ENCODE measurements at places on chromosomes 2 and 18.
A peak's percentile ranks its signal among the peaks of the same experiment; 100 is the strongest.

DNA sequence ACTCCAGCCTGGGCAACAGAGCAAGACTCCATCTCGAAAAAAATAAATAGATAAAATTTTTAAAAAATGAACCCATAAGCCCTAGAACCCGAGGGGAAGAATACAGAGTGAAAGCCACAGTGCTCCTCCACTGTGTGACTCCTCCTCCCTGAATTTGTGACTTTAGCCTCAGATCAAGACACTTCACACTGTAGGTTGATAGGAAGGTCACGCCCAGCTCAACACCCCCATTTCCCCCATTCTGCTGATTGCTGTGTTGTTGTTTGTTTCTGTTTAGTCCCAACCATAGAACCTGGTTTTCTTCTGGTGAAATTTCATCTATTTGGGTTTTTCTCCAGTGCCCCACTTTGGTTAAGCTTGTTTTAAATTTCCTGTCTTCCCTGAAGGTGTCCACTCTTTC, 102.2 kb downstream of the VIT start:
- no peak for DNase-seq
- H3K27me3 ChIP-seq: no peaks in the 10 kb centered on the region
- no peaks in the 10 kb centered on the region for H3K4me1 ChIP-seq
- H3K36me3 ChIP-seq: no peaks in the 10 kb centered on the region
- H3K27ac ChIP-seq: no peak overlapping the region

DNA sequence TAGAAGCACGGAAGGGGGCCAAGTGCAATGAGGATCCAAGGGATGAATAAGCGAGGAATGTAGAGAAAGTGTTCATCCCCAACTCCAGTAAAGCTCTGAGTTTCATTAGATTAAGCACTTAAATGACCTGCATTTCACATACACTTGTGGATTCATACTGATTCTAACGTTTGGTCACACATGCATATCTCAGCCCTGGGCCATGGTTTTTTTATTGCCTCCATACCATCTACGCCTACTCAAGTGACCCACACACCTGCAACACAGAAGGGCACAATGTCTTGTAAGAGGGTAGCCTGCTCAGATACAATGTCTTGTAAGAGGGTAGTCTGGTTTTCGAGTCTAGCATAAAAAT, 566 bp upstream of the MRPS5 start:
- H3K4me3 ChIP-seq: peak overlapping the region; percentile 83
- H3K27me3 ChIP-seq: no peaks in the 10 kb centered on the region
- H3K36me3 ChIP-seq: no peaks in the 10 kb centered on the region
- peak overlapping the region; percentile 84 for H3K27ac ChIP-seq
- peaks cover 28% of the 10 kb centered on the region for H3K4me1 ChIP-seq
- DNase-seq: no peak

DNA sequence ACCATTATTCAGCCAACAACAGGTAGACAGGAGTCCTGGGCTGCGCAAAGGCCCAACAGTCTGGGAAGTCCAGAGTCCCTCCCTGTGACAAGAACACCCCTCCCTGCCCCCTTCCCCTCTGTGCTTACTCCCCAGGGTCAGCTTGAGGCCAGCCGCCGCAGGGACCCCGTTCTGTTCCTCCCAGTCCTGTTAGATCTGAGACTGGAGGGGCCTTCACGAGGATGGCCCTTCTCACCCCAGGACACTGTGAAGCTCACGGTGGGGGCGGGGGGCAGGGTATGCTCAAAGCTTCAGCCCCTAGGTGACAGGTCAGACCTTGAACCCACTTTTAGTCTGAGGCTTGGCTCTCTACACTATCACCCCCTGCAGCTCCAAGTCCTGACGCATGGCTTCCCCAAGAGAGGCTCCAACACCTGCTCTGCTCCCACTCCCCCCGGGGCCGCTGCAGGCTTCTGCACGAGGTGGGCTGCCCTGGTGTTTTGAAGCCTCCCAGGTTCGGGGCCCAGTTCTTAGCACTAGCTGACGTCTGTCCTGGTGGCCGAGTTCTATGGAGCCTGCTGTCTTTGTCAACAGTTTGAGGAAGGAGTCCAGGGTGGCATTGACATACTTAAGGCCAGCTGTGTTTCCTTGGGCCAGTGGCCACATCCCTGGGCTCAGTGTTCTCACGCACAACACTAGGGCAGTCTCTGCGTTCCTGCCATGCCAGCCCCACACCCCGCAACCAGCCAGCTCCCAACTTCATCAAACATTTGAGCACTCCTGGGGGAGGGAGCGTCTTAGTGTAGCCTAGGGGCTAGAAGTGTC, 37.2 kb upstream of the HPCAL1 start:
- no peak for DNase-seq
- H3K36me3 ChIP-seq: no peaks in the 10 kb centered on the region
- no peak overlapping the region for H3K27ac ChIP-seq
- no peak overlapping the region for H3K4me3 ChIP-seq

- H3K27ac ChIP-seq: no peak overlapping the region
- no peaks in the 10 kb centered on the region for H3K36me3 ChIP-seq
- DNase-seq: no peak
- no peaks in the 10 kb centered on the region for H3K4me1 ChIP-seq
These were observed 927.7 kb upstream of the CDH2 start for GRCh38 chr18:29104671-29105070.

- H3K4me1 ChIP-seq: no peaks in the 10 kb centered on the region
- H3K27me3 ChIP-seq: no peaks in the 10 kb centered on the region
- no peak overlapping the region for H3K27ac ChIP-seq
- H3K36me3 ChIP-seq: peaks cover 3% of the 10 kb centered on the region
These were observed 14.0 kb upstream of the BIRC6 start for GRCh38 chr2:32342801-32343200.

DNA sequence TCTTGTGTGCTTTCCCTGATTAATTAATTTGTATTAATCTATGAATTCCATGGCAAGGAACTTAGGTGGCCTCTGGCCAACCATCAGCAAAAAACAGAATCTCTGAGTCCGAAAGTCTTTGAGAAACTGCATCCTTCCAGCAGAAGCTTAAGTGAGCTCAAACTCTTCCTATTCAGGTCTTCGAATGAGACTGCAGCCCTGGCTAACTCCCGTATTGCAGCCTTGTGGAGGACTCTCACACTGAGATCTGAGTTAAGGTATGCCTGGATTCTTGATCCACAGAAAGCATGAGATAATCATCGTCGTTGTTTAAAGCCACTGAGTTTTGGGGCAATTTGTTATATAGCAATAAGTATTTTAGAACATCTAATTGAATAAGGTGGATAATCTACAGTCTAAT, 1143.9 kb upstream of the NXPH2 start:
- no peaks in the 10 kb centered on the region for H3K36me3 ChIP-seq
- H3K27me3 ChIP-seq: no peaks in the 10 kb centered on the region

GRCh38 chr18:56214706-56215105, 423.7 kb downstream of the TXNL1 start:
- H3K4me1 ChIP-seq: no peaks in the 10 kb centered on the region
- DNase-seq: no peak
- no peaks in the 10 kb centered on the region for H3K27me3 ChIP-seq
- H3K36me3 ChIP-seq: no peaks in the 10 kb centered on the region
- no peak overlapping the region for H3K4me3 ChIP-seq

DNA sequence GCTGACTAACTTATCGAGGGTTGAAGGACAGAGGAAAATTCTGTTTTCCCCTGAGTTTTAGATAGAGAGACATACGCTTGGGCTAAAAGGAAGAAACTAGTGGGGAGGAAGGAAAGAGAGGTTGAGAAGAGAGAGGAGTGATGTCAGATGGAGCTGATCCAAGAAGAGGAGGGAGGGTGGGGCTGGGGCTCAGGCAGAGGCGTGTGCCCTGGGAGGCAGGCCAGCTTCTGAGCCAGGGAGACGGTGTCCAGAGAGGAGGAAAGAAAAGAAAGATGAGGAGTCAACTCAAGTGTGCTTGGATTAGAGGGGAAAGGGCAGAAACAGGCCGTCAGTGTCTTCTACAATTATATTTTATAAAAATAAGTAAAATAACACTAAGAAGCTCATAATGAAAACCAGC, 56.2 kb downstream of the EMILIN2 start:
- no peak for DNase-seq
- no peaks in the 10 kb centered on the region for H3K27me3 ChIP-seq
- H3K4me3 ChIP-seq: no peak overlapping the region
- H3K36me3 ChIP-seq: no peaks in the 10 kb centered on the region
- H3K4me1 ChIP-seq: no peaks in the 10 kb centered on the region
- H3K27ac ChIP-seq: peak overlapping the region; percentile 44

GRCh38 chr2:215262741-215263362, 49.0 kb upstream of the ATIC start:
- H3K27ac ChIP-seq: no peak overlapping the region
- H3K4me3 ChIP-seq: no peak overlapping the region
- H3K36me3 ChIP-seq: no peaks in the 10 kb centered on the region
- H3K27me3 ChIP-seq: no peaks in the 10 kb centered on the region

DNA sequence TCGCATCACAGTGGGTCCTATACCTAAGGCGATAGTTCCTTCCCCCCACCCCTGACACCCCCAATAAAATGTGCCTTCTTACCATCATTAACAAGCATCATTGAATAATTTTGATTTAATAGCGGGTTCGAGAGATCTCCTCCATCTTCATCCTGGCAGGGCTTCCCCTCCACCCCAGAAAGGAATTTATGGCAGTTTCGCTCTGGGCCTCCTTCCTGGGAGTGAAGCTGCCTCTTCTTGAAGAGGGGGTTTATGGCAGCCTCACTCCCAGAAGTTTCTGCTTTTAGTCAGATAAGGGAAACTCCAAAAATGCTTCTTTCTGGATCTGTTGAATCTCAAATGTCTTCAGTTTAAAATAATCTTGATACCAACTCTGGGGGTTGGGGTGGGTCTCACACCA, 45.7 kb downstream of the RRM2 start:
- H3K4me1 ChIP-seq: no peaks in the 10 kb centered on the region
- DNase-seq: no peak
- H3K36me3 ChIP-seq: no peaks in the 10 kb centered on the region
- no peak overlapping the region for H3K27ac ChIP-seq
- H3K4me3 ChIP-seq: no peak overlapping the region
- no peaks in the 10 kb centered on the region for H3K27me3 ChIP-seq

Data from thoracic aorta (tissue), 2 donors.